ENCODE measurements at places on chromosomes 13 and 19. TPM values are rescaled to one million over a fixed set of nuclear protein-coding genes. Genes with fewer than 3 reads are reported as not detected.

RGS9BP gene
- total RNA-seq: 0.24 TPM

PTH2 gene
- total RNA-seq: not detected

ZNF223 gene
- total RNA-seq: 2.5 TPM

PRX gene
- total RNA-seq: 2.4 TPM

FPR2 gene
- 0.44 TPM for total RNA-seq

RASL11A gene
- 5.8 TPM for total RNA-seq

ERICH6B gene
- total RNA-seq: not detected

RXFP2 gene
- total RNA-seq: not detected

ZSWIM9 gene
- 4.2 TPM for total RNA-seq

SELENOV gene
- not detected for total RNA-seq

ELSPBP1 gene
- total RNA-seq: not detected

ZSCAN5A gene
- 2.8 TPM for total RNA-seq

BEST2 gene
- total RNA-seq: not detected

ZNF534 gene
- 0.06 TPM for total RNA-seq

HPN gene
- total RNA-seq: not detected

FBXO46 gene
- 8.4 TPM for total RNA-seq

CAPNS1 gene
- 190 TPM for total RNA-seq

EXOC3L2 gene
- total RNA-seq: not detected

CDX2 gene
- total RNA-seq: not detected

SLC10A2 gene
- total RNA-seq: not detected

FUT6 gene
- not detected for total RNA-seq

ZNF615 gene
- total RNA-seq: 9.0 TPM

FBN3 gene
- total RNA-seq: not detected

ZNF772 gene
- 14.2 TPM for total RNA-seq

SAMD4B gene
- 60.0 TPM for total RNA-seq

ZSCAN4 gene
- not detected for total RNA-seq

KLK2 gene
- not detected for total RNA-seq

HCN2 gene
- total RNA-seq: 2.7 TPM

ANKLE1 gene
- total RNA-seq: 0.12 TPM

RFPL4AL1 gene
- not detected for total RNA-seq

KLHL1 gene
- not detected for total RNA-seq

PALM gene
- 55.6 TPM for total RNA-seq

PSG6 gene
- total RNA-seq: not detected

ONECUT3 gene
- not detected for total RNA-seq

PLIN4 gene
- total RNA-seq: 12.7 TPM

CEACAM21 gene
- not detected for total RNA-seq

All from cardiac ventricle fibroblast (primary cell).